Activated naive CD4-positive, alpha-beta T cell treated with anti-CD3 and anti-CD28 coated beads for 36 hours (primary cell): ENCODE measurements at places on chromosomes 7 and 10. TPM values are rescaled to one million over a fixed set of nuclear protein-coding genes. Genes with fewer than 3 reads are reported as not detected.

DNA sequence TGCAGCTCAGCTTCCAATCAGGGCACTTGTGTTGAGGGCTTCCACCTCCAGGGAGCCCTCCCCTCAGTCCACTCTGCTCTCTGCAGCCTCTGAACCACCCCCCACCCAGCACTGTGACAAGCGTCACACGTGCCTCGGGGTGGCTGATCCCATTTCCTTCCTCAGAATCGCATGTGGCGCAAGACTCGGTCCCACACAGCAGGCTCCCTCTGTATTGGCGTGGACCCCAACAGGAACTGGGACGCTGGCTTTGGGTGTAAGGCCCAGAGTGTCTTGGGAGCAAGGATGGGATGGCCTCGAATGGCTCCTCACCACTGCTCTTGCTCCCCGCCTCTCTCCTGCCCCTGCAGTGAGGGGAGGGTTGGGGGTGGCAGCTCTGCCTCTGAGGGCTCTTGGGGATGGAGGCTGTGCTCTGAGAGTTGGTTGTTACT, 4.1 kb downstream of the CPA1 start:
- DNase-seq, result no peak

DNA sequence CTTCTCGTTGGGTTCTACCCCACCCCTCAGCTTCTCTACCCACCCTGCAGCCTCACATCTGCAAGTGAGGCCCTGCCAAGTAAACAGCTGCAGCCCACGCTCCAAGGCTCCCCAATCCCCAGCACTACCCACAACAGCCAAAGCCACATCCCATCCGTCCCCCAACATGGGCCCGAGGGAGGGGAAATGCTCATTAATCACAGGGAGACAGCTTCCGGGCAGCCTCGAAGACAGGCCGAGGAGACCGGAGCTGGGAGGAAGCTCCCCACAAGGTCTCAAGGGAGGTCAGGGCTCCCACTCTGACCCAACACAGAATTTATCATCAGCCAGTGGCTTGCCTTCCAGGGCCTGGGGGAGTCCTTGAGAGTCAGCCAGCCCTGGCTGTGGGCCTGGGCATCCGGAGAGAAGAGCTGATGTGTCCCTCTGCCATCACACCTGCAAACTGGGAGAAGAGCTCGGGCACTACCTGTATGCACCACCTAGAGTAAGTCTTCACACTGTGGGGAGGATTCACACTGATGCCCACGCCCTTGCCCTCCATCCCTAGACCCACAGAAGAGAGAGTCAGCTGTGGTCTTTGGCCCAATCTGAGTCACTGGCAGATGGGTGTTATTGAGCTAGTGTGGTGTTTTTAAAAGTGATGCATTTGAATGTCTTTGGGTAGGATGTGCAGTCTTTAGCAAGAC, 115.5 kb upstream of the ZMIZ1 start:
- no peak for DNase-seq

- DNase-seq, result no peak
Observed at GRCh38 chr7:121480058-121480457, 84.0 kb upstream of the FAM3C start.

GRCh38 chr10:103868200-103868599, 12.8 kb upstream of the SH3PXD2A start:
- DNase-seq, result no peak

- no peak for DNase-seq
Observed at GRCh38 chr10:77602231-77602912, 35.2 kb downstream of the KCNMA1 start.

Gene TMEM196
- not detected for total RNA-seq

DNA sequence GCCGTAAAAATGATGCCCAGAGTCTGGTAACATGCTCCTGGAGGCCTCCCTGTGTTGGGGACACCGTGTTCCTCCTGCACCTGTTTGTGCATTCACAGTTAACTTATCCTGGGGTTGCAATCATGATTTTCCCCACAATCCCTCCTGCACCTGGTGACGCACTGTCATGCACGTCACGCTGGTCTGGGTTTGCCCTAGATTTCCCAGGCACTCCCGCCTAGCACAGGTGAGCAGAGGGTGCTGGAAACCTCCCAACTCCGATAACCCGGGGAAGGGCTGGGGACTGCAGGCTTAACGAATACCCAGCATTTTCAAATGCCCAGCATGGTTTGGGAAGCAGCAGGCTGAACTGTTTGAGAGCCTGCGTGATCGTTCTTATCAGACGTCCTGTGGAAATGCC, 427.1 kb downstream of the TCERG1L start:
- DNase-seq, result no peak

DNA sequence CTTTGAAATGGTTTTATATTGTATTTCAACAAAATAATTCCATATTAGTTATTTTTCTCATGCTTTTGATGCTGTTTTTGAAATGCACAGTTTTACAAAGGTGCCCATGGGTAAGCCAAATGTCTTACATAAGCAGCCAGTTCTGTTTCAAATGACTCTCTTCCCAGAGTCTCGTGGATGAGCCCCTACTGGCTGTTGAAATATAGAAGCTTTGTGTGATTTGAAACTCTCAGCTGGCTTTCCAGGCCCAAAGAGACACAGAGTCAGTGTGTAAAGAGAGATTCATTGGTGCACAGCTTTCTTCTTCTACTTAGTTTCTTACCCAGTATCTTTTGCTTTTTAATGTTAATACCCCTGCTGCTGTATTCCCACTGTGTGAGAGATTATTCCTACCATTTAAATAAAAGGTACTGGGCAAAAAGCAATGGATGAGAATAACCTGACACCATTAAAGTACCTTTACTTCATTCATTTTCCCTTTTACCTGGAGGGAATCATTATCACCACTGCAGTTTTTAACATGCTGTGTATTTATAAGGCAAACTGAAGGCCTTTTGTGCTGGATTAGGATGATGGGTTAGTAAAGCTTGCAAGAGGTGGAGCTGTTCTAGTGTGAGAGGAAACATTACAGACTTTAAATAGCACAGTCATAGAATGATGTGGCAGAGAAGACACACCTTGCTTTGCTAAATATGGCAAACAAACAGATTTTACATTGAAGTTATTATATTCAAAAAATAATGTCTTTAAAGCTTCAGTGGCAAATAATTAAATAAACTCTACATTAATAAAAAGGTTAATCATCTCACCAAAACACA, 415.1 kb downstream of the THSD7A start:
- DNase-seq, result no peak

Gene FAM25A
- total RNA-seq, result not detected

DNA sequence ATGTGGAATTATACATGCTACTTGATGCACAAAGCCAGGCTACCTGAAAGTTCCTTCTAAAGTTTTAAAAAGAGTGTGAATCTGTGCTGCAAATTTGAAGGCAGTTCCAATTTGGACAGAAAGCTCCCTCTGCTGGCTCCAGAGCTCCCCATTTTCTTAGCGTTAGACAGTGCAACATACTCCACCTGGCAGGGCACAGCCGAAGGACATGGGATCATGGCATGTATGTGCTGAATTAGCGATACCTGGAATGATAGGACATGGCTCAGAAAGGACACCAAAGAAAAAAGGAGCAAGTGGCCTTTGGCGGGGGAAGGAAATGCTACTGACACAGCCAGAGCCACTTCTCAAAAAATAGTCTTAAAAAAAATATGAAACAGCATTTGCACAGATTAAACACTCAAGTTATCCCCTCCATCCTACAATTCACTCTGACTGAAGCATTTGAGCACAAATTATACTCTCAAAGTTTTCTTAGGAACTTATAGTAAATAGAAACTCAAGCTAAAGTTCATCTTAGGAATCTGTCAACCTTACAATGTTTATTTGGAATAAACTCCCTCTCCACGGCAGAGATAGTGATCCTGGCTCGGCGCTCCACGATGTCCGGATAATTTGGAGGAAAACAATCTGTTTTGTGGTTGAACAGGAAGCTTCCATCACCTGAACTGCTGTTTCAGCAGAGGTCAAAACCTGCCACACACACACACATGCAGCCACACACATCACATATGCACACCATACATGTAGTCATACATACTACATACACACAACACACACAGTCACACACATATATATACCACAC, 80.0 kb downstream of the C7orf25 start:
- DNase-seq, result peak; percentile 36

DNA sequence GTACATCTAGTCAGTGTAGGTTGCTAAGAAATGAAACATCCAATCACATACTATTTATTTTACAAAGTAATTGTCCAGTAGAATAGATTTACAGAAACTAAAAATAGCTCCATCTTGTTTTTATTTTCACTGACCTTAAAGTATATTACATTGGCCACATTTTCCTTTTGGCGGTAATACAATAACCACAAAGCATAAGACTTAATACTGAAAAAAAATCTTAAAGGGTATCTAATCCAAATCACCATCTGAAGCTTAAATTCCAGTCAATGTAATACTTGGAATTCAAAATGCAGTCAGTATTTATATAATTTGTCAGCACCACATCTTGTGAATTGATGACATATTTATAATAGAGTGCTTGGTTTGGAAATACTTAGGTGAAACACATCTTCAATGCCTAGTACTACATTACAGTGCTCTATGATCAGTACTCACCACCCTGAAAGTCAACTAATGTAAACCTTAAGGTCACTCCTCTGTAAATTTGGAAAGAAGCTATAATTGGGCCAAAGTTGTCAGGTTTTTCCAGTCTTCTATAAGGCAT, 8.9 kb downstream of the ANKMY2 start:
- DNase-seq, result no peak

DNA sequence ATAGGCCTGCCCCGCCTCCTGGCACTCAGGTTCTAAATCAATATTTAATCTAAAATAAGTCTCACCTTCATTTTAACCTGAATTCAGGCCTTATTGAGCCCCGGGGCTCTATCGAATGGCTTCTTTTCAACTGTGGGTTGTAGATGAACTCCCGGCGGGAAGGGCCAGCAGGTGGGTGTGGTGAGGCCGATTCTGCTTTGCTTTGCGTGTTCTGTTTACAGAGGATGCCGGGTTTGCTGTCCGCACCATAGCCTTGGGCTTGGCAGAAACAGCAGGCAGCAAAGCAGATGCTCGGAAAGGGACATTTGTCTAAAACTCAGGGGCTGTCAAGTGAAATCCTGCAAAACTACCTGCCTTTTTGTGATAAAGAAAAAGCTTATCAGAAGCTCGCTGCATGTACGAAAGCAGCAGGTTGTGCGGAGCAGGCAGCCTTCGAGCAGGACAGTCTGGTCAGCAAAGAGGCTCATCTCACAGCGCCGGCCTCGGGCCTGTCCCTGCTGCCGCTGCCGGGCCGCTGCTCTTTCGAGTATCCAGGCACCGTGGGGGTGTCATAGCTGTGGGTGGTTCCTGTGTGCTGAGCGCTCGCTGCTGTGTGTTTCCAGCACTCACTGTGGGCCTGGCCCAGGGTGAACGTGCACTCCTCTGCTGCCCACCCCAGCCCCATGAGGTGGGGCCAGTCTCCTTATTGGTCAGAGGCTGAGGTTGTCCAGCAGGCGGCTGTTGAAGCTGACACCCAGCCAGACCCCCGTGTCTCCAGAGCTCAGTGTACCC, 434.8 kb upstream of the FOXK1 start:
- no peak for DNase-seq

DNA sequence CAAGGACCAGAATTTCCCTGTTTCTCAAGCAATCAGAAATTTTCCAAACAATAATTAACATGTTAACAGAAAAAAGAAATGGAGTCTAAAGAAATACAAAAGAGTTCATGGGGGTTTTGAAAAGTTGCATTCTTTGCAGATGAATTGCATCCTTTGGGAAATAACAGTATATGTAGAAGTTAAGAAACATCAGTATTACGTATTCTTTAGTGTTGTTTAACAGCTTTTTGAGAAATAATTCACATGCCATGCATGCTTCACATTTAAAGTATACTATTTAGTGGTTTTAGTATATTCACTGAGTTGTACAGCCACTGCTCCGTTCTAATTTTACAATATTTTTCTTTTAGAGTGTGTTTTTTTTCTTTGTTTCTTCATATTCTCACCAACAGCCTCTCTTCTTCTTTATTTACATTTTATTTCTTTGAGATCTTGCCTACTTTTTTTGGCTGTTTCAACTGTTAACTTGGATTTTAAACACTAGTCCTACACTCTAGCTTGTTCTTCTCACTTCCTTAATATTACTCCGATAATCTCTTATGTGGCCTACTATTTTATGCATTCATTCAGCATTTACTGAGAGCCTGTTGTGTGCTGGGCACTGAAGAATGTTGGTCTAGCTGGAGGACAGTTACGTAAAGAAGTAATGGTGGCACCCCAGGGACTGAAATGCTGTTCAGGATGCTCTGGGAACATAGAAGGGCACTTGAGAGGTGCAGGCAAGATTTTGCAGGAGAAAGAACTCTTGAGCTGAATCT, 330.1 kb downstream of the EXOC4 start:
- DNase-seq, result no peak

DNA sequence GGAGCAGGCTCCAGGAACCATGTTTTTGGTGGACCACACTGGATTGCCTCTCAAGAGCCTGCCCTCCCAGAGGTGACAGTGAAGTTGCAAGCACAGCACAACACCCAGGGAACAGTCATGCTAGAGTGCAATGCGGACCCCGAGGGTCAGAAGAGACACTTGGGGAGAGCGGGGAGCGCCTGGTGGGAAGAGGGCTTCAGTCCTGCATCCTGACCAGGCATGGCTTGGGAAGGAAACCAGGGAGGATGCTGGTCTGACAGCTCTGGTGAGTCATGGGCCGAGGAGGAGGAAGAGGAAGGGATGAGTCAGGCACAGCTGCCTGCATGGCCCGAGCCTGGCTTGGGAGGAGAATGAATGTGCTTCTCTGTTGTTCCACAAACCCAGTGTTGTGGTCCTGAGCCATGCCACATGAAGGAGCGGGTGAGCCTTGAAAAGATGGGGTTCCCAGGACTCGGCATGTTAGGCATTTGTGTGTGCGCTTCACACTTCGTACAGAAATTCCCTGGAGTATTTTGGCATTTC, 29.5 kb upstream of the ANKRD2 start:
- peak; percentile 86 for DNase-seq

- no peak for DNase-seq
Observed at GRCh38 chr10:110803239-110803749, 68.4 kb upstream of the PDCD4 start.

GRCh38 chr10:77004917-77005564, 632.6 kb downstream of the KCNMA1 start:
- no peak for DNase-seq

GRCh38 chr7:27220440-27220955, 20.6 kb upstream of the HOXA13 start:
- no peak for DNase-seq

- DNase-seq, result no peak
Observed at GRCh38 chr7:1810961-1811849, 141.1 kb downstream of the ELFN1 start.

Gene RBM20
- total RNA-seq, result 0.40 TPM

DNA sequence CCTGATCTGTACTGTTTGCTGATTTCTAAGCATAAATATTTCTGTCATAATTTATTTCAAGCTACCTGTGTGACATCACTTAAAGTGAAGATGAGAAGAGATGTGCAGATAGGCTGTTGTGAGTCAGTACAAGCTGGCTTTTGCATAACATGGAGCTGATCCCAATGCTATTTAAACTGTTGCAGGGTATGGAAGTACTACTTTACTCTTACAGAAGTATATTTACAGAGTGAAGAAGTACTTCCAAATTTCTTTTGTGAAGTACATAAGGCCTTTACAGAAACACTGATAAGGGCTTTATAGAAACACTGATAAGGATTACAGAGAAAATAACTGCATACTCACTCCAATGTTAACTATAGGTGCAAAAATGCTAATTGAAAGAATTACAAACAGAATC, 911.6 kb downstream of the LRMDA start:
- DNase-seq, result no peak
